ENCODE measurements at places on chromosomes 3 and 15.

DNA sequence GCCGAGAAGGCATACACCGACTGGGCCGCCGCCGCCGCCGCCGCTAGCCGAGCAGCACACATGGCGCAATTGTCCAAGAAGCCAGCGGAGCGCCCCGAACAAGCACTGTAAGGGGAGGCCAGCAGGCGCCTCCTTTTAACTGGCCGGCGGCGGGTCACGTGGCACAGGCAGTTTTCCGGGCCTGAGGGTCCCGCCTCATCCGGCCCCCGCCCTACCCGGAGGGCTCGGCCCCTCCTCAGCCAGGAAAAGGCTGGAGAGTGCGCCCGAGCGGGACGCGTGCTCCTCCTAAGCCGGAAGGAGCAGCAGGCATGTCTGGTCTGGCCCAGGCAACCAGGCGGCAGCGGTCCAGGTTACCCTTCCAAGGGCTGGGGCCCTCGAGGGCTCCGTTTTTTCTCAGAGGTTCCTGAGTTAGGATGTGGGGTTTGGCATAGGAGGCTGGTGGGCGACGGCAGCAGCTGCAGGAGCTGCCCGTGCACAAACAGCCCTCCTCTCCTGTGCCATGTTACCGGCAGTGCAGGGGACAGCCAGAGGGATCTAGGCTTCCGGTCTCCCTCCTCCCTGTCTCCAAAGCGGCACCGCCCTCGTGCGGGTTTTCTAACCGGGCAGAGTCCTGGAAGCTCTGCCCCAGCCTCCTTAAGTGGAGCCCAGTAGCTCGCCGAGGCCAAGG, at the start of gene GPX1:
TSS of gene GPX1 (minus strand) at position 137 of the 667 bp plus-strand sequence. CDS start at position 62, 75 bp downstream.
- peak; percentile 94 for DNase-seq

- DNase-seq = no peak
Measured at GRCh38 chr3:66179793-66180192, 41.0 kb upstream of the SLC25A26 start.

DNA sequence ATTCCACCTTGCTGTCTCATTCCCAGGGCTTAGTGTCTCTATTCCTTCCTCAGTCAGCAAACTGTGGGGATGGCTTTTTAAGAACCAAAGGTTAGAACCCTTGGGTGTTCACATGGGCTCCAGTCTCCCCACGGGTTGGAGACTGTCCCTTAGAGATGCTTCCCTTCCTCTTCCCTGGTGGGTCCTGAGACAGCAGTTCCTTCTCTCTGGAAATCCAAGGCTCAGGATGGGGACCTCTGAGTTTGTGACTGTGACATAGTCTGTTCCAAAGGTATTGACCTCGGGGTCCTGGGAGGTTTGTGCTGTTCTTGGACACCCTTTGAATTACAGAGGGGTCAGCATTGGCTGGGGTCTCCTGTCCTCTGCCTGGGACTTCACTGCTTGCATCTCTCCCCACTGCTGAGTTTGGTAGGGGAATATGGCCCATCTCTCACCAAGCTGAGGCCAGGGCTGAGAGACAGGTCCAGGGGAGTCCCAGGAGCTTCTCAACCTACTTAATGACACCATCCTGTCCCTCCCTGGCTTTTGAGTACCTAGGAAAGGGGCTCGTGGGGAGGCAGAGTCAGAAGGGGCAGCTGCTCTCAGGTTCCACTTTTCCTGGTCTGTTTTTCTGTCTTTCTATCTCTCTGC, 1.5 kb downstream of the GRM2 start:
- DNase-seq = no peak

GRCh38 chr3:168981396-168981795, 682.1 kb downstream of the MECOM start:
- no peak for DNase-seq

GRCh38 chr3:113712129-113712528, 15.7 kb upstream of the USF3 start:
- no peak for DNase-seq

All from uterus (tissue), 4 donors.